ENCODE measurements at places on chromosomes 4 and X. TPM values are rescaled to one million over a fixed set of nuclear protein-coding genes. Genes with fewer than 3 reads are reported as not detected.

The NEXMIF gene
- polyA plus RNA-seq, result 0.72 TPM

The GPR173 gene
- polyA plus RNA-seq, result 1.5 TPM

The MCTS1 gene
- polyA plus RNA-seq, result 30.0 TPM

The FRG2 gene
- polyA plus RNA-seq, result not detected

The TCEAL9 gene
- 102 TPM for polyA plus RNA-seq

The ENOX2 gene
- polyA plus RNA-seq, result 13.9 TPM

The TMPRSS11D gene
- not detected for polyA plus RNA-seq

The VSIG4 gene
- 110 TPM for polyA plus RNA-seq

The NUDT10 gene
- polyA plus RNA-seq, result 6.9 TPM

The ENPP6 gene
- polyA plus RNA-seq, result 1.2 TPM

The FMR1NB gene
- not detected for polyA plus RNA-seq
